ENCODE measurements at places on chromosomes 11 and 22.

DNA sequence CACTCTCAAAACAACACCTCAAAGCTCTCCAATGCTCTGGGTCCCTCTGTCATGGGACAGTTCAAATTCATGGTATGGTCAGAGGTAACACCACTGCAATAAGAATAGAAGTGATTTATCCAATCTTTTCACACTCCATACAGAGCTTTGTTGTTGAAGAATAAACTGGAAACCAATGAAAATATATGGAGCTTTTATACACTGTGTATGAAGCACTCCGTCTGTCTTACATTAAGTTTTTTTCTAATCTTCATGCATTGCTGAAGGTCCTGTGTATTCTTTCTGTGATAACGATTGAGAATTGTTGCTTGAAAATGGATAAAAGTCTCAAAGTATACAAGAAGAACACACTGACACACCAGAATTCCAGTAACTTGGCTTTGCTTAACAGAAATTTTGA is 603.7 kb upstream of the LUZP2 start:
- no peak for DNase-seq

- DNase-seq, result no peak
Measured at GRCh38 chr11:105861225-105861624, 160.8 kb downstream of the MSANTD4 start.

- no peak for DNase-seq
Measured at GRCh38 chr11:121300313-121300971, 7.9 kb downstream of the SC5D start.

DNA sequence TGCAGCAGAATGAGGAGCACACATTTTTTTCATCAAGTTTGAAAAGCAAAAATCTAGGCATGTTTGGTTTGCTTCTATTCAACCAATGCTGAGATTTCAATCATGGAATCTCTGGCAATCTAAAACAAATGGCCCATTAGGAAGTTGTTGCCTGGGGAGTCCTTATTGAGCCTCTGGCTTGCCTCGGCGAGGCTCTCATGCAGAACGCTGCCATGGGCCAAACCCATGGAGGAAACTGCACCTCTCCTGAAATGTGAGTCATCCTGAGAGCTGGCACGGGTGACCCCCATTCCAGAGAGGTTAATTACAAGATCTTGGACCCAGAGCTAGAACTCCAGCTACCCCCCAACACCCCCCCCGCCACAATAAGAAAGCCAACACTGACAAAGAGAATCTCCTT is 80.7 kb downstream of the MN1 start:
- no peak for DNase-seq

GRCh38 chr22:46430961-46431838 is 95.7 kb downstream of the TRMU start:
- no peak for DNase-seq

- no peak for DNase-seq
Measured at GRCh38 chr11:81644239-81644840, 1089.3 kb downstream of the FAM181B start.

GRCh38 chr11:8335186-8335585 is 71.5 kb upstream of the LMO1 start:
- DNase-seq, result no peak

DNA sequence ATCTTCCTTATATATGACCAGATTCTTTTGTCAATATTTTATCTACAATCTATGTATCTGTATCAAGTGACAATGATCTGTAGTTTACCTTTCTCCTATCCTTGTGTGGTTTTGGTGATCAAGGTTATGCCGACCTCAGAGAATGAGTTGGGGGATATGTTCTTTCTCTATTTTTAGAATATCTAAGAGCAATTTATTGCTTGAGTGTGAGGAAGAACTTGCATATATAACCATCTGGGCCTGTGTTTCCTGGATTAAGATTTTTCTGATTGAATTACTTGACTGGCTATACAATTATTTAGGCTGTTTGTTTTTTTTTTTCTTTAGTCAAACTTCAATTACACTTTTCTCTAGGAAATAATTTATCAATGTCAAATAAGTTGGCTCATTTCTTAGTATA is 14.0 kb upstream of the C22orf39 start:
- DNase-seq, result no peak

DNA sequence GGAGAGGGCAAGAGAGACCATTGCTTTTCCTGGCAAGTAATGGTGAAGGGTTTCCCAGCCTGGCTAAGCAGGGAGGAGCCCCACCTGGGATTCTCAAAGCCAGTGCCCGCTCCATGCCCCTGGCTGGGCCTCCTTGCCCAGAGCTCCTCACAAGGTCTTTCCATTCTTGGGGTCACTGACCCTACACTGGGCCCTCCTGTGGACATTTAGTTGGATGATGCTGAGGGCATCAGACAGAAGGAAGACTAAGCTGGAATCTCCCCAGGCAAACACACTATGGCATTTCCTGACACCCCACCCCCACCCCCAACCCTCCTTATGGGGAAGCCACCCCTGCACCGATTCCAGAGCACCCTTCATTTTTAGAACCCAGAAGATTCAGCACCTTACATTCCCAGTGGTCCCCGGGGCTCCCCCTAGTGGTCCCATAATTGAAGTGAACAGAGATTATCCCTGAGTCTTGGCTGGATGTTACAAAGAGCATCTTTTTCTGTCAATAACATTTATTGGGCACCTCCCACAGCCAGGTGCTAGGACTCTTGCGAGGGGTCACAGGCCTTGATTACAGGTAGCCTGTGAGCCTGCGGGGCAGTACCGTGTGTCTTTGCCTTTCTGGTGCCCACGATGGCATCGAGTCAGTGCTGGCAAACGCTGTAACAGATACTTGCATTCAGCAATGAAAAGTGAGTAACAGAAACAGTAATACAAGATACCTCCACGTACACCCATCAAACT is 548.5 kb downstream of the BUD13 start:
- no peak for DNase-seq

- DNase-seq, result no peak
Measured at GRCh38 chr11:74318241-74318932, 6.9 kb upstream of the P4HA3 start.

DNA sequence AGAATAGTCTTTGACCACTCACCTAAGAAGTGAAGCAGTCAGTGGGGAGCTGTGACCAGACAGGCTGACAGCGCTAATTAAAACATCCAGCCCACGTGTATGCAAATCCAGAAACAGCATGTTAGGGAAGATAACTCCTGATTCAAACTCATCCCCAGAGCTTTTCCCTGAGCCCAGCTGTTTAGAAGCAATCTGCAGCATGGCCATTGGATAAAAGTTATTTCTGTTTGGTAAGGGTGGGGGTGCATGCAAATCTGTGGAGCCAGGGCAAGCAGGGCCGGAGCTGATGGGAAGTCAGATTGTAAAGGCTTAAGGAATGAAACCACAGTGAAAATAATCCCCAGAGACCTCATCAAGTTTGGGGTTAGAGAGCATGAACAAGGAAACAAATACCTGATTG is 247.9 kb upstream of the KIRREL3 start:
- no peak for DNase-seq

DNA sequence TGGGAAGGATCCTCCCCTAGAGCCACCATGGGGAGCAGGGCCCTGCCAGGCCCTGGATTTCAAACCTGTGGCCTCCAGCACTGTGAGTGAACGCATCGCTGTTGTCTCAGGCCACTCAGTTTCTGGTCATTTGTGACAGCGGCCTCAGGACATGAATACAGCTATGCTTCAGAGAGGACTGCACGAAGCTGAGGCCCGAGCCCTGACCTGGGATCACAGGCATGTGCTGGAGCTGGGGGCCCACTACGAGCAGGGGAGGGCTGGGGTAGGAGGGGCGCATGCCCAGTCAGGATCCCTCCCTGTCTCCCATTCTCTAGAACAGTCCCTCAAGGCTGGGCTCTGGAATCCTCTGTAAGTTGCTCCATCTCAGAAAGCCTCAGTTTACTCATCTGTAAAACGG is 242.1 kb downstream of the CTTN start:
- no peak for DNase-seq

GRCh38 chr11:18769802-18770456 is 21.7 kb downstream of the PTPN5 start:
- no peak for DNase-seq

DNA sequence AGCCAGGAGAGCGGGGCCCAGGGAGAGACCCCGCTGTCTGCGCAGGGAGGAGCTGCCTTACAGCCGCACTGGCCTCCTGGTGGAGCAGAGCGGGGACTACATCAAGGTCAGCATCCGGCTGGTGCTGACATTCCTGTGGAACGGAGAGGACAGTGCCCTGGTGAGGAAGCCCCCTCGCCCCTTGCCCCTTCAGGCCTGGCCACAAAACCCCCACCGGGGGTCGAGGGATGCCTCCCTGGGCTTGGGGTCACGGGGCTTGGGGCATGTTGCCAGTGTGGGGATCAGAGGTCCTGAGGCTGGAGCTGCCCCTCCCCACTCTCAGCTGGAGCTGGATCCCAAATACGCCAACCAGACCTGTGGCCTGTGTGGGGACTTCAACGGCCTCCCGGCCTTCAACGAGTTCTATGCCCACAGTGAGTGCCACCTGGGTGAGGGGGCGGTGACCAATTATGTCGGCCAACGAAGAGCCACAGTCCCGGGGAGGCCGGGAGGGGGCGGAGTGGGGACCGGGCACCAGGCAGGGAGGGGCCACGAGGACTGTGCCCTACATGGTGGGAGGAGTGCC is 4.2 kb downstream of the MUC5B start:
- DNase-seq, result no peak

DNA sequence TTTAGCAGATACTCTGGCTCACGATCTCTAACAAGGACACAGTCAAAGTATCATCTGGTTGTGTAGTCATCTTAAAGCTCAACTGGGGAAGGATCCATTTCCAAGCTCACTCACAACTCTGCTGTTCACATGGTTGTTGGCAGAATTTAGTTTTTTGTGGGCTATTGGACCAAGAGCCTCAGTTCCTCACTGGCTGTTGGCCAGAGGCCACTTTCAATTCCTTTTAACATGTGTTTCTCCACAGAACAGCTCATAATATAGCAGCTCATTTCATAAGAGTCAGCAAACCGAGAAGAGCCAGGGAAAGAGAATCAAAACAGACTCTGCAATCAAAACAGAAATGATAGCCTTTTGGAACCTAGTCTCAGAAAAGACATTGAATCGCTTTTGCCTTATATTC is 22.6 kb downstream of the IZUMO1R start:
- DNase-seq, result no peak

DNA sequence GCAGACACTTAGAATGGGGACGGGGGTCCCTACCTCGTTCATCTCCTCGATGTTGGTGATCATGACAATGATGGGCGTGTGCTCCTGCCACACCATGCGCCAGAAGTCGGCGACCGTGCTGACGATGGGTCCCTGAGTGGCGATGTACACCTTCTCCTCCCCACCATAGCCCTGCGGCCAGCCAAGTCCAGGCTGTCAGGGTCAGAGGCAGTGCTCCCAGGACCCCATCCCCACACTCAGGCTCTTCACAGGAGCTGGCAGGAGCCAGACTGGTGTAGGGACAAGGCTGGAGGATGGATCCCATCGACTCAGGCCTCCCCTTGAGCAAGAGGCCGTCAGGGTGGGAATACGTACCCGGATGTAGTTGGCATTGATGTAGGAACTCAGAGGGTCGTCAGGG is 7.2 kb upstream of the IGSF22 start:
- no peak for DNase-seq

DNA sequence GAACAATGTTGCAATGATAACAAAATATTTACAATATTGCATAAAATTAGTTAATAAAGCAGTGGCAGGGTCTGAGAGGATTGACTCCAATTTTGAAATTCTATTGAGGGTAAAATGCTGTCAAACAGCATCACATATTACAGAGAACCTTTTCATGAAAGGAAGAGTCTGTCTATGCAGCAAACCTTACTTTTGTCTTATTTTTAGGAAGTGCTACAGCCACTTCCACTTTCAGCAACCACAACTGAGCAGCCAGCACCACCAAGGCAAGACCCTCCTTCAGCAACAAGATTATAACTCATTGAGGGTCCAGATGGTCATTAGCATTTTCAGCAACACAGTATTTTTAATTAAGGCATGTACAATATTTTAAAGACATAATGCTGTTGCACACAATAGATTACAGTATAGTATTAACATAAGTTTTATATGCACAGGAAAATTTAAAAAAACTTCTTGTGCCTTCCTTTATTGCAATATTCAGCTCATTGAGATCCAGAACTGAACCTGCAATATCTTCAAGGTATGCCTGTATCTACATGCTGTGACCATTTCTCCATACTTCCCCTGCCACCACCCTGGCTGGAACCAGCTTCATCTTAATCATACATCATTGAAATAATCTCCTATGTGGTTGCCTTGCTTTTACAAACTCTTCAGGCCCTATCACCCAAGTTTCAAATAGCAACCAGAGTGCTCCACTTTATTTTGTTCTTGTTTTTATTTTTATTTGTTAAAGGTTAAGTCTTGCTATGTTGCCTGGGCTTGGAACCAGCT is 711.2 kb downstream of the KCNA4 start:
- no peak for DNase-seq

Data from GDM1 (cell line).